ENCODE measurements at places on chromosomes 2 and 18. TPM values are rescaled to one million over a fixed set of nuclear protein-coding genes. Genes with fewer than 3 reads are reported as not detected.

DNA sequence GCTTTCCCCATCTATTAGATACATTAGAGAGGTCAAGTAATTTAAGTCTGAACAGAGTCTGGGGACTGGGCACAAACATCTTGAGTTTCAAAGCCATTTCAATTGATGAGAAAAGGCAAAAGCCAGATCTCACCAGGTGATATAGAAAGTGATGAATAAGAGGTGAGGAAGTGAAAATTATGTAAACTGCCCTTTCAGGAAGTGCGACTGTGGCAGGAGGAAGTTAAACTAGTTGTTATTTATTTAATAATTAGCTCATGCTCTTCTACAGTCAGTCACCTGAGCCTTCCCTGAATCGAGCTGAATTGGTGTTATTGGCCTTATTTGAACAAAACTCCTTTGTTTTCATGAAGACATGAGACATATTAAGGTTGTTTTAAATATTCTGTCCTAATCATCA is 115.1 kb downstream of the CDH20 start:
- no peak for DNase-seq

- peak; percentile 39 for DNase-seq
Measured at GRCh38 chr18:61628085-61628484, 264.7 kb downstream of the RNF152 start.

The VRK2 gene
- 18.8 TPM for total RNA-seq

GRCh38 chr2:3403587-3404334 is 24.3 kb downstream of the TRAPPC12 start:
- no peak for DNase-seq

The CHRNG gene
- not detected for total RNA-seq

- no peak for DNase-seq
Measured at GRCh38 chr2:3301001-3301400, 76.6 kb downstream of the EIPR1 start.

The GCG gene
- total RNA-seq = not detected
